Stimulated activated CD8-positive, alpha-beta memory T cell treated with anti-CD3 and anti-CD28 coated beads, Interleukin-15, amount 100 ng/mL, for 4 hours (primary cell): ENCODE measurements at places on chromosomes 3 and 15.

- DNase-seq = no peak
Measured at GRCh38 chr3:37849146-37849923, 12.3 kb upstream of the CTDSPL start.

DNA sequence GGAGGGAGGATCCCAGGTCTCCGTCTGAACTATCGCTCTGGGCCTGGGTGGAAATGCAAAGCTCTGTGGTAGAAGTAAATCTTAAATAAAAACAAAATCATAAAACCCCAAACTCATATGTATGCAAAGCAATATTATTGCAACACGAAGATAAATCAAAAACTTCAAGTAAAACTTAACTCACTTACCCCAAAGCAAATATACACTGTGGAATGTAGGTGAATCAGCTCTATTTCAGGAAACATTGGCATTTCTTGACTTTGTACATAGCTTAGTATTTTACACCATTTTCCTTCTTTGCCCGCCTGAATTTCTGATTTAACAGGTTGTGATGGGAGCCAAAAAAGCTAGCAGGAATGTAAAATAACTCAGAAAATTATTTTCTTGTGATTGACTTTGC, 126.2 kb downstream of the TPRG1 start:
- DNase-seq = no peak

DNA sequence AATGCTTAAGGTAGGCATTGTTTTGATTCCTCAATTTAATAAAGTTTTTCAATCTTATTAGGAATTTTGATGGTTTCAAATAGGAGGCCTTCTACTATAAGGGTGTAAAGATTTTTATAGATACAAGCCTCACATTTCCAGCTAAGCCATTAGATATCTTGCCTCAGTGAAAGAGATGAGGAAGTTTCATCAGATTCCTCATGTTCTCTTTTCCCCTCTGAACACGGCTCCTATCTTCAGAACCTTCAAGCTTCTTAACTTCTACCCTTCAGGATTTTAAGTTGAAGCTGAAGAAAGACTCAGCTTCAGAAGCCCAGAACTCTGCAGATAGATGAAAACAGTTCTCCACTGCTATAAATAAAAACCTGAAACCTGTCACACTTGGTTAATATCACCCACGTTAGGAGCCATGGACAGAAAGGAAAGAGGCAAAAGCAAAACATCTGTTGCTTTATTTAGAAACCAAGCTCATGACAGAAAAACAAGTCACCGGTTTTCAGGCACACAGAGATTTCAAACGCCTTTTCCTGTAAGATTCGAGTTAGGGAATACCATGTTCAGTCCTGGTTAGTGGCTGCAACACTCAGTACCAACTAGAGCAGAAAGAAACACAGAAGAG, 82.2 kb upstream of the GOLGA8B start:
- no peak for DNase-seq

DNA sequence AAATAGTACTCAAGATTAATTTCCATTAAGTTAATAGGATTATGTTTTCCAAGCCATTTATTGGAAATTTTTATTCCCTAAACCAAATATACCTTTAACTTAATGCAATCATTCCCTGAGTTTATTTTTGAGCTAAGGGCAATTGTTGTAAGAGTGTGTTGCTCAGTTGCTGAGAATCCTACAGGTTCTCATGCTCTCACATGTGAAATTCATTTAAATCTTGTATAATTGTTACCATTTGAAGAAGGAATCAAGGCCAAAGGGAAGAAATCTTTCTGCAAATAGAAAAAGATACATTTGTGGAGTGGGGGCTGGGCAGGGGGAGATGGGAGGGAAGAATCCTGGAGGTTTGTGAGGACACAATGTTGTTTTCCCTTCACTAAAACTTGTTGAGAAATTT, 202.7 kb upstream of the STRIT1 start:
- DNase-seq = no peak

DNA sequence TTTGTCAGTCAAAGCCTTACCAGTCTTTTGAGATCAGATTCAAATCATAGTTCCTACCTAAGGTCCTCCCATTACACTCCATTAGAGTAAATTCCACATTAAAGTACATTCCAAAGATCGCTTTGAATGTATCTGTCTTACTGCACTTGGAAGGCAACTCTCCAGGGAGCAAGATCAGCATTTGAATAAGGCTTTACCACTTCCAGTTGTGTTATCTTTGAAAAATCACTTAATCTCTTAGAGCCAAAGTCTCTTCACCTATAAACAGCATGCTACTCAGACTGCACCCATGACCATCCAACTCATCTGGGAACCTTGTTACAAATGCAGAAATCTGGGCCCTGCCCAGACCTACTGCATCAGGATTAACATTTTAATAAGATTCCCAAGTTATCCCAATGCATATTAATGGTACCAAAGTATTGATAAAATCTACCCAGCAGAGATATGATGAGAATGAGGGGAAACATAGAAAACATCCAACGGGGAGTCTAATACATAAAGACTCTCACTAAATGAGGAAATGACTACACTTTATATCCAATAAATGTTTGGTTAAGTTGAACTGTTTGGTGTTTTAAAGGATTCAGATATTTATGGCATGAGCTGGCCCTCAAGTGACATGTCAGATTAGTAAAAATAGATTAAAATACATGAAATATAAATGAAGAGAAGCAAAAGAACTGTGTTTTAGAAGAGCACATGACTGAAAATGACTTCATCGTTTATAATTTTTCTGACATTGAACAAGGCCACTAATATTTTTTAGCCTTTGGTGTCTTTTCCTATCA, 75.9 kb downstream of the TNIK start:
- DNase-seq = no peak

DNA sequence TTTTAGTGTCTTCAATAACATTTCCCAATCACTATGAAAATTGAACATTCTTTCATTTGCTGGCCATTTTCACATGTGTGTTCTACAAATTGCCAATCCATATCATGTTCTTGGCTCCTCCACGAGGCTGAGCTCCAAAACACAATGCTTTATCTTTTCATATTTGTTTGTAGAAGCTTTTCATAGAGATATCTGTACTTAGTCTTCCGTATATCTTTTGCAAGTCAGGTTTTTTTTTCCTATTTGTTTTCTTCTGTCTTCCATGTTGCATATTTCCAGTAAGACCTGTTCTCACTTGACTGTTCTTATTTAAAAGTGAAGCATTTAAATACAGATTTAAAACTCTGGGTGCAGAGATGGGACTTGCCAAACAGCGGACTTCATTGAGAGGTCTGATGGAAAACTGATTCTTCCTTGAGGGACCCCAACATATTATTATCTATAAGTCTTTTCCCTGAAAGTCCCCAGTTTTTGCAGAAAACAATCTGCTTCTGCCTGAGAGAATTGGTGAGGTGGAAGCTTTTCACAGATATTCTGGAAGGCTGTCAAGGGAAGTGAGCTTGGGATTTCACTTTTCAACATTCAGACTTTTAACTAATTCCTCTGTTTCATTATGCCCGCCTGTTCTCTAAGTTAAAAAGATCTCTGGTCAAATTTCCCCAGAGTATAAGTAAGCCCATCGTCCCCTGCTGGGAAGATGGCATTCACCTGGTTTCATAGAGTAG, 77.8 kb upstream of the KCNMB2 start:
- no peak for DNase-seq

GRCh38 chr15:68055224-68055705, 1.1 kb downstream of the PIAS1 start:
- peak; percentile 43 for DNase-seq

GRCh38 chr3:129308636-129309035, 30.0 kb downstream of the HMCES start:
- DNase-seq = no peak

- DNase-seq = no peak
Measured at GRCh38 chr15:57607570-57608000, 15.9 kb downstream of the MYZAP start.

- no peak for DNase-seq
Measured at GRCh38 chr3:38836561-38836960, 20.5 kb upstream of the SCN10A start.

GRCh38 chr3:45904931-45905330, 18.6 kb downstream of the CCR9 start:
- DNase-seq = no peak

DNA sequence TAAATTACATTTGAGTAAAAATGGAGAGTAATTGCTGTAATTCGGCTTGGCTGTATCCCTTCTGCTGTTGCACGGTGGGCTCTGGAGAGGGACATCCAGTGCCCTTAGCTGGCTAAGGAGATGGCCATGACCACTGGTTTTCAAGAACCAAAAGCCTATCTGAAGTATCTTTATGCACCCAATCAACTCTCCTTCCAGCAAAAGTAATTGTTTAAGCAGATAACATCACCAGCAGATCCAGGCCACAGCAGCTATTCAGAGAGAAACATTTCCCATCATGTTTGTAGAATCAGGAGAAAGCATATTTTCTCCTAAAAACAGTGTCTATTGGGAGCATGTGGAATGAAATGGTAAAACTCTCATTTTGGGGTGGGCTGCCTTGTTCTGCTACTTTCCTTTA, 514.5 kb upstream of the RGMA start:
- DNase-seq = no peak

DNA sequence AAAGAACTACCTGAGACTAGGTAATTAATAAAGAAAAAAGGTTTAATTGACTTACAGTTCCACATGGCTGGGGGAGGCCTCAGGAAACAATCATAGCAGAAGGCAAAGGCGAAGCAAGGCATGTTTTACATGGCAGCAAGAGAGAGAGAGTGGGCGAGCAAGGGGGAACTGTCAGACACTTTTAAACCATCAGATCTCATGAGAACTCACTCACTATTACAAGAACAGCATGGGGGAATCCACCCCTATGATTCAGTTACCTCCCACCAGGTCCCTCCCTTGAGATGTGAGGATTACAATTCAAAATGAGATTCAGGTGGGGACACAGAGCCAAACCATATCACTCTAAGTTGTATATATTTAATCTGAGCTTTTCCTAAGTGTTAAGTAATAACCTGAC, 79.0 kb upstream of the MLF1 start:
- no peak for DNase-seq

GRCh38 chr3:102826636-102827035, 391.8 kb downstream of the ZPLD1 start:
- DNase-seq = no peak

DNA sequence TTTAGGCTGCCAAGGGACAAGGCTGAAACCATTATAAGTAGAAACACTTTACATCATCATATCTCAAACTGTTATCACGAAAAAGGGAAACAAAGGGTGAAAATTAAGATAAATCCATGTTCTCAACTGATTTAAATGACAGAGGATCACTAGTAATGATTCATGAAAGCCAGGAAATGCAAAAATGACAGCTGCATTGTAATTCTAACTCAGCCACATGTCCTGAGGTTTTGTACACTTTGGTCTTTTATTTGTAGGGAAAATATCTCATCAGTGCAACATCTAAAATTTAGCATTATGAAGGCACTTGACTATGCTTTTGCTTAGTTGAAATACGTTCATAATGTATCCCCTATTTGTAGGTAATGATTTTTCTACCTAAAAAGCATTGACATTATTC, 379.7 kb downstream of the TIGIT start:
- DNase-seq = no peak
